ENCODE measurements at places on chromosomes 12 and 14.
A peak's percentile ranks its signal among the peaks of the same experiment; 100 is the strongest.

DNA sequence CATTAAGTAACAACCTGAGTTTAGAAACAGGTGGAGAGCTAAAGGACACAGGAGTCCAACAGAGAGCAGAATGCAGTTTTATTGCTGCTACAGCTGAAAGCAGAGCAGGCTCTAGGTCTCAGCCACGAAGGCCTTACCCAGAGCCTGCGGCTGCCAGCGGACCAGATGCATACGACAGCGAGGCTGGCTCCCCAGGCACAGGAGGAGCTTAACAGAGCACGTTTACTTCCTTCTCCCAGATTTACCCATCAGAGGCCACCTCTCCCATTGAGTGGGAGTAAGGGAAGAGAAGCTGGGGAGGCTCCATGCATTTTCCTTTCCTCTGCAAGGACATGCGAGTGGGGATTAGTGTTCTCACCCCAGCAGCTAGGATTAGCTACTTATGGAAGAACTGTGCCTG is 22.6 kb downstream of the DYNC1H1 start:
- DNase-seq, result no peak

GRCh38 chr14:61480704-61481285 is 159.4 kb downstream of the PRKCH start:
- DNase-seq, result no peak

DNA sequence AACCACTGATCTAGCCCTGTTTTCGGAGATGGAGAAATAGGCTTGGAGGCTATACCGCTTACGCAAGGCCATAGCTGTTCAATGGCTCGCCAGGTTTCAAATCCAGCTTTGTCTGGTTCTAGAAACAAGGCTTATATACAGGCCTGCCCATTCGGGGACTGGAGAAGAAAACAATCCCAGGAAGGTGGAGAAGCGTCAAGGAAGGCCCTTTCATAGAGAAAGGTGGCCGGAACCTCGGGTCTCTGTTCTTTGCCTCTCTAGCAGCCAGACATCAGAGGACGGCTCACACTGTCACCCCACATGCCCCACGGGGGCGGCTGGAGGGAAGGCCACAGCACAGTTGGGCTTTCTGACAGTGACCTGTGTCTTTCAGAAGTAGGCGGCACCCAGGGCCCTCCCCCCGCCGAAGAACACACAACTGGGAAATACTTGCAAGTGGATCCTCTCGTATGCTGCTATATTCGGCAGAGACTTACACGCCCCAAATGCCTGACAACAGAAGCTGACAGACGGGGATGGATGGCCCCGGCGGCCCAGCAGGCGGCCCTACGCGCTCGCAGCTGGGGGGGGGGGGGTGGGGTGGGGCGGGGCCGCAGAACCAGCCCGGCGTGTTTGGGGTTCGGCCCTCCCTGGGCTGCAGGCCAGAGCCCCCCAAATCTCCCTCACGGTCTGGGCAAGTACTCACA is 4.5 kb upstream of the SETD1B start:
- peak; percentile 48 for DNase-seq

DNA sequence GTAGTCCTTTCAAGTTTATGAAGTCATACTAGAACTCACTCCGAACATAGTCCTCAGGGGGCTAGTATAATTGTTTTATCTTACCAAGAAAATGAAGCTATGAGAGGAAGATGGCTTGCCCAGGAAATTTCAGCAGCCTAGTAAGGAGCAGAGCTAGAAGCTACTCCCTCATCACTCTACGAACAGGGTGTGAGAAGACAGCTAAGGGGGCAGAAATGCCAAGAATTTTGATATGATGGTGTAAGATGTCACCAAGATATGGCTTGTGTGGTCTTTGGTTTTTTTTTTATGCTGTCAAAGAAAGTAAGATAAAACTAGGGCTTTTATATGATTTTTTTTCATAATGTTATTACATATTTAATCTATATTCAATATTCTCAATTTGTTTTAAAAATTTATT is 47.6 kb downstream of the PRICKLE1 start:
- DNase-seq, result no peak

DNA sequence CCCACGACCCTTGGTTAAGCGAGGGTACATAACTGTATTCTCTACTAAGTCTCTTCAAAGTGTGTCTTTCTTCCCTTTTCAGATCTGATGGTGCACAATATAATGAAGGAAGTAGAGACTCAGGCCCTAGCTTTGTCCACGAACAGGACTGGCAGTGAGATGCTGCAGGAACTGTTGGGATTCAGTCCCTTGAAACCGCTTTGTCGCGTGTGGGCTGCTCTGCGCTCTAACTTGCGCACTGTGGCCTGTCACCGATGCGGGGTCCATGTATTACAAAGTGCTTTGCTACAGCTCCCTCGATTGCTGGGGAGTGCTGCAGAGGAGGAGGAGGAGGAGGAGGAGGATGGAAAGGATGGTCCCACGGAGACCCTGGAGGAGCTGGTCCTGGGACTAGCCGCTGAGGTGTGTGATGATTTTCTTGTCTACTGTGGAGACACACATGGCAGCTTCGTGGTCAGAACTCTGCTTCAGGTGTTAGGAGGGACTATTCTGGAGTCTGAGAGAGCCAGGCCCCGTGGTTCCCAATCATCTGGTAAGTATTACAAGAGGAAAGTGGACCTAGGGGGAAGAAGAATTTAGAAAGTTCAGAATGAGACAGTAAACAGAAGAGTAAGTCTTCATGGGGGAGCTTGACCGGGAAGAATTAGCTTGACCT is 803 bp downstream of the NOP9 start:
- no peak for DNase-seq

GRCh38 chr14:101412739-101413138 is 148.6 kb upstream of the DIO3 start:
- no peak for DNase-seq

- no peak for DNase-seq
Measured at GRCh38 chr14:85527445-85528035, 2.4 kb upstream of the FLRT2 start.

DNA sequence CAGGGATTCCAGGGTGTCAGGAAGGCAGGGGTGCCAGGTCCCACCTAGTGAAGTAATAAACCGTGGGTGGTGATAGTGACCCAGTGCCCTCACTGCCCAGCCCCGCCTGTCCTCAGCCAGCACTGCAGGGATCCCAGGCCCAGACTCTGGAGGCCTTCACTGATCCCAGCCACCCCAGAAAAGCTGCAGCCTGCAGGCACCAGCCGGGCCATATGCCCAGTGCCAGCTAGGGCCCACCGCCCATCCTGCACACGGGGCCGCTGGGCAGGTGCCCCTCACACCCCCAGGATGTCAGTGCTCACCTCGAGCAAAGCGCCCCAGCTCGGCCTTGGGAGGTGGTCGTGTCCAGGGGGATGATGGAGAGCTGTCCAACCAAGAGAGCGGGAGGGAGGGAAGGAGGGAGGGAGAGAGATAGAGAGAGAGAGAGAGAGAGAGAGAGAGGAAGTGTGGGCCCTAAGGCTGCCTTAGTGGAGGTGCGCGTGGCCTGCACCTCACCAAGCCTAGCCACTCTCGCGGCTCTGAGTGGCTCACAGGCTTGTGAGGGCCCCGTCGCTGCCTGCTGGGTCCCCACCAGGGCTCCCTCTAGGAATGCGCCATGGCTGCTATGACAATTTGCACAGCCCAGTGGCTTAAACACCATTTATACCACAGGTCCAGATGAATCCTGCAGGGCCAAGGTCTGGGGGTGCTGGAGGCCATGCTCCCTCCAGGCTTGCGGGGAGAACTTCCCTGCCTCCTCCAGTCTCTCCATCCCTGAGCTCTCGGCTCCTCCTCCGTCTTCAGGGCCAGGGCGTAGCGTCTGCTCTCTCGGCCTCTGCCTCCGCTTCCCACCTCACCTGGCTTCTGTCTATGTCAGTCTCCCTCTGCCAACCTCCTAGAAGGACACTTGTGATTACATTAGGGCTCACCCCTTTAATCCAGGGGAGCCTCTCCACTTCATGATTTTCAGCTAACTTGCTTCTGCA is 401.0 kb downstream of the TMEM121 start:
- no peak for DNase-seq

GRCh38 chr14:91341751-91342154 is 75.9 kb downstream of the CCDC88C start:
- DNase-seq, result no peak

DNA sequence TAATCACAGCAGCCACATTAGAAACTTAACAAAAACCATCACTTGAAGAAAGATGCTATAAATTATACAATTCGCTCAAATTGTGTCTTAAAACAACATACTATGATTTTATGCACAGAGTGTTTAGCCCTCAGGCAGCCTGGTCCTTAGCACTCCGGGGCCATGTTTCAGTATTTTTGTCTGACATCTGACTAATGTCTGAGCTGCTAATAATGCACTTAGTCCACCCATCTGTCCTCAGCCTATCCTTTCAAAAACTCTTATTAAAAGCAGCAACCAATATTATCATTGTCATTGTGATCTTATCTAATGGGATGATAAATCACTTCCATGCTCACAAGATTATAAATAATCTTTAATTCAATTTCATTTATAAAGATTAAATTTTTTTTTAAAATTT is 602.7 kb upstream of the FOXG1 start:
- no peak for DNase-seq

DNA sequence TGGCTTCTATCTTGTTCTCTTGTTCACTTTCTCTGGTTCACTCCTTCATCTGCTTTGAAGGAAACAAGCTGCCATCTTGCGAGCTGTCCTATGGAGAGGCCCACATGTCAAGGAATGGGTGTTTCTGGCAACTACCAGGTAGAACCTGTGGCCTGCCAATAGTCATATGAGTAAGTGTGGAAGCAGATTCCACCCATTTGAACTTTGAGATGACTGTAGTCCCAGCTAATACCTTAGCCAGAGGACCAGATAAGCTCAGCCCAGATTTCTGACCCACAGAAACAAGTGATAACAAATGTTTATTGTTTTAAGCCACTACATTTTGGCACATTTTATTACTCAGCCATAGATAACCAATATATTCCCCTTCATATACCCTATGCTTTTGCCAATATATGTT is 4.0 kb upstream of the SLC38A2 start:
- no peak for DNase-seq

- DNase-seq, result no peak
Measured at GRCh38 chr12:47885566-47885965, 19.2 kb downstream of the VDR start.

DNA sequence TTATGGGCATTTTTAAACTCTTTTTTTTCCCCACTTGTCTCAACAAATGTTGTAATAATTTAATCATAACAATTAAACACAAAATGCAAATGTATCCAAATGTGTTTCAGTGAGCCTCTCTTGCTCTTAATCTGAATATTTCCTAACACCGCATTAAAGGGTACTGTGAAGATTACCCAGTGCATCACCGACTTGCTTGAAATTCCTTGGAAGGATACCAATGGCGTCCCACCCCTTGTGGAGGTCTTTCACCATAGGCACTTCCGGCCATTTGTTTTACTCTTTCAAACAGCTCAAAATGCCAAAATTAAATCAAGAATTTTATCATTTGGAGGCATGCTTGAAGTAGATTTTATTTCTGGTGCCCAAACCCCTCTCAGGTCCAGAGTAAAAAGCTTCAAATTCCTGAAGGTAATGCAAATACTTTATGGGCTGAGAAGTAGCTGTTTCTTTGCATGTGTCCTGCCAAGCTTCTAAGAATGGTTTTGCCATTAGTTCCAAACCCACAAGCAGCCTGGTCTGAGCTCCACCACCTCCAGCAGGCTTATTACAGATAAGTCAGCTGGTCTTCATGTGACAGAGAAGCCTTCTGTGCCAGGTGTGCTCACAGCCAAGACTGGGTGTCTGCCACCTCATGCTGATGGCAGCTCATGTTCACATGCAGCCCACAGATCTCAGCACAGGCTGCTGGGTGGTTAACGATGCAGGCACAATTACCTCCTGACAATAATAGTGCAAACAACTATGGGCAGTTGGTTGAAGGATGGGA is 16.4 kb upstream of the NUDT4 start:
- DNase-seq, result no peak

DNA sequence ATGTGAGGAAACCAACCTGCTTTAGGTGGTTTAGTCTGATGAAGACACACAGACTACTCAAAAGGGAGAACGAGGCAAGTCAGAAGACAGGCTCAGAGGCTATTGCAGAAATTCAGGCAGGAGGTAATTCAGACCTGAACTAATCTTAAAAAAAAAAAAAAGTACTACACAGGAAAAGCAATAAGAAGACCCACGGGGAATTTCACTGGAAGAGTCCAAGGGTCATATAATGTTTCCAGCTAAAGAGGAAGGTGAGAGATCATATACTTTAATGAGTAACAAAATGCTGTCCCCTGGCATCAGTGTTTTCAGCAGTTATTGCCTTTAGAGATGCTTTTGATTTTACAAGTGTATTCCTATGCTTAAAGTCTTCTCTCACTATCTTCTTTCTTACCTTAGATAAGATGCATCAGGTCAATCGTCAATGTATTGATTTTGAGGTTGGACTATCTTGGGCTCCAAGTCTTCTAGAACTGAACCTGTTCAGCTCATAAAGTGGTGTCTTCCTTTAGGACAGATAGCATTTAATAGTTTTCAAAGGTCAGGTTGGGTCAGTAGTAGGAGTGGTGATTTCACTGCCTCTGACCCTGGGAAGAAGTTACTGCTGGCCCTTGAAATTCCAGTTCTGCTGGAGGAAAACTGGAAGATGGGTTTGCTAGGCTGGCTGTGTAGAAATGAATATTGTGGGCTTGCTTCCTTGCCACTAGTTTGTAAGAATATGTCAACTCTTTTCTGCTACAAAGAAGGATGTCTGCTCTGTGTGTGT is 60.0 kb downstream of the FAR2 start:
- DNase-seq, result no peak

GRCh38 chr12:130953771-130954543 is at the start of gene ADGRD1:
Gene ADGRD1 (plus strand): TSS chr12:130953907. CDS start chr12:130954466, 559 bp downstream.
- DNase-seq, result peak; percentile 20

GRCh38 chr14:31068235-31068634 is 42.1 kb upstream of the STRN3 start:
- DNase-seq, result no peak

GRCh38 chr12:82470906-82471512 is 112.7 kb downstream of the METTL25 start:
- DNase-seq, result no peak

DNA sequence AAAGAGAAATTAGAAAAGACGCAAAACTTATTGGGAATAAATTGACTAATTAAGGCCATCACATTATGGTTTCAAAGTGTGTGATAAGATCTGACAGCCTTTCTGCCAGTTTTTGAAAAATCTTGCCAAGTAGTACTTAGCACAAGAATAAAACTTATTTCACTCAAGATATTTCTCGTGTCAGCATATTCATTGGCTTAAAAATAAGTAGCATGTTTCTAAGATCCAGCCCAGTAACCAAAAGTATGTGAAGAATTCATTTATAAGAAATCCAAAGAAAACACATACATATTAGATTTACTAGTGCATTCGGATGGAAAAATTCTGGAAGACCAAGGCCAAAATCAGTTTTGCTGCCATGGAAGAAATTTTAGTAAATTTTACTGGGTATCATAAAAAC is 1135.0 kb downstream of the GALC start:
- no peak for DNase-seq

GRCh38 chr14:91063119-91063518 is 2.7 kb upstream of the RPS6KA5 start:
- DNase-seq, result no peak

- DNase-seq, result no peak
Measured at GRCh38 chr12:1781772-1782171, 38.6 kb upstream of the LRTM2 start.

- DNase-seq, result no peak
Measured at GRCh38 chr14:21703357-21704326, 30.0 kb upstream of the OR4E1 start.

- DNase-seq, result no peak
Measured at GRCh38 chr12:6945613-6946012, 1.8 kb downstream of the C12orf57 start.

GRCh38 chr12:2389079-2389790 is 336.4 kb downstream of the CACNA1C start:
- DNase-seq, result no peak
